Breast epithelium (tissue), 4 donors: ENCODE measurements at places on chromosomes 4 and X. TPM values are rescaled to one million over a fixed set of nuclear protein-coding genes. Genes with fewer than 3 reads are reported as not detected.

Gene HTATSF1
- 52.2 TPM for total RNA-seq

Gene MAGEC1
- not detected for total RNA-seq

Gene F8A2
- total RNA-seq = not detected

Gene TIGD4
- total RNA-seq = 0.16 TPM

Gene PHKA1
- 9.8 TPM for total RNA-seq

Gene HPGD
- total RNA-seq = 137 TPM

Gene HSD17B13
- 1.6 TPM for total RNA-seq

Gene MAGEA1
- not detected for total RNA-seq

Gene GYG2
- total RNA-seq = 40.6 TPM
